CD4-positive, CD25-positive, alpha-beta regulatory T cell (primary cell): ENCODE measurements at places on chromosomes 7 and 10. TPM values are rescaled to one million over a fixed set of nuclear protein-coding genes. Genes with fewer than 3 reads are reported as not detected.

DNA sequence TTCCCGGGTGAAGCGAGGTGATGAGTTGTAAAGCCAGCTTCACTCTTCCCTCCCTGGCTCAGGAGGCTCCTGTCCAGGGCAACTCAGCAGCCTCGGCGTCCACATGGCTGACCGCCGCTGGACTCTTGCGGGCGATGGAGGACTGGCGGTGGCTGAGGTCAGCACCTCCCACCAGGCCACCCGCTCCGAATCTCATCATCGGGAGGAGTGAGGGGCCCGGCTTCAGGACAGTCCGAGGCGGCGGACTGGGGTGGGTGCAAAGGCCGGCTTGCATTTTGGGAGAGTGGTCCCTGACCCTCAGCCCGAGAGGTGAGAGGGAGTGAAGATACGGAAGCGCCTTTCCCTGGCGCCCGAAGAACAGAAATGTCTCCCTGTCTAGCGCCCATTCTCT, 759 bp downstream of the DNAJB12 start:
- peaks cover 5% of the 10 kb centered on the region for H3K36me3 ChIP-seq
- DNase-seq: no peak
- H3K27ac ChIP-seq: peak overlapping the region; percentile 98
- H3K4me1 ChIP-seq: peaks cover 21% of the 10 kb centered on the region
- peak overlapping the region; percentile 91 for H3K4me3 ChIP-seq
- H3K27me3 ChIP-seq: no peaks in the 10 kb centered on the region

GRCh38 chr7:139658908-139659675, 118.7 kb downstream of the HIPK2 start:
- no peaks in the 10 kb centered on the region for H3K4me1 ChIP-seq
- H3K27me3 ChIP-seq: no peaks in the 10 kb centered on the region
- H3K4me3 ChIP-seq: no peak overlapping the region
- DNase-seq: no peak
- no peak overlapping the region for H3K27ac ChIP-seq

DNA sequence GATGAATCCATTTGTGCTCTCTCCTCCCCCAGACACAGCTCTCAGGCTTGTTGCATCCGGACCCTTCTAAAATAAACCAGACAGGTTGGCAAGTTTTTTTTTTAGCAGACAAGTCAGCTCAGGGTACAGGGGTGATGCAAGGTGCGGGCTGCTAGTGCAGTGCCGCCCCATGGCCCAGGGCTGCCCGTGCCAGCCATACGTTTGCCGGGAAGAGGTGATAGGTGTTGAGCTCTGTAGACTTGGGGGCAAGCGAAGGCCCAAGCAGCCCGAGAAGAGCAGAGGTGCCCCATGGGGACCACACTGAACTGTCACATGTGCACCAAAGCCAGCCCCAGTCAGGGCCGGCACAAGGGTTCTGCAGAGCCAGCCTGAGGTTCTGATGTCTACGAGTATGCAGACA, 57.1 kb upstream of the PDSS1 start:
- H3K27ac ChIP-seq: no peak overlapping the region
- H3K4me1 ChIP-seq: no peaks in the 10 kb centered on the region
- no peaks in the 10 kb centered on the region for H3K36me3 ChIP-seq
- DNase-seq: no peak
- no peaks in the 10 kb centered on the region for H3K27me3 ChIP-seq

DNA sequence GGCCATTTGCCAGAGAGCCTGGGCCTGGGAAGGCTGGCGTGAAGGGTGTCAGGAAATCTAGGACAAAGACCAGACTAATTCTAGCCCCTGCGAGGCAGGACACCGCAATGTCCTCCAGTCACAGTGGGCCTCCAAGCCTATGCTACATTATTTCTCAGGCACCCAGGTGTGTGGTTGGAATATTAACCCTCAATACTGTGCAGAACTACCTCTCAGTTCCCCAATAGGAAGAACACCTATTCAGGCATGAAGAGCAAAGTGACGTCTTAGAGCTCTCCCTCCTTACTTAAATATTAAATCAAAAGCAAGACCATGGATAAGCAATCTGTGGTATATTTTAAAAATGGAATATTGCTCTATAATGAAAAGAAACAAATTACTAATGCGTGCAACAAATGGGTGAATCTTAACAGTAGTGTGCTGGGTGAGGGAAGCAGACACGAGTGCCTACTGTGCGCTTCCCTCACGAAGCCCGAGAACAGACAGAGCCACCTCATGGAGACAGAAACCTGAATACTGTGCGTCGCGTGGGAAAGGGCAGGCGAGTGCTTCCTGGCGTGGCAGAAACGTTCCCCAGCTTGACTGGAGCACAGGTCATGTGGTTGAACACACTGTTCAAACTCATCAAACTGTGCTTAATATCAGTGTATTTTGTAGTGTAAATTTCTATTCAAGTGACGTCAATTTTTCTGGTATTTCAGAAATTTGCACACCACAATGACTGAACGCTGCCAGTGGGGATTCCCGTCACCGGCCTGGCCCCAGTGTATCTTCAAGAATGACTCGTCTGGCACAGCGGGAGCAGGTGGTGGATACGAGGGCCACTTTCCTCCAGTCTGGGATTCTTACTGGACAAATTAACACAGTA, 15.5 kb upstream of the PTPRN2 start:
- H3K27ac ChIP-seq: no peak overlapping the region
- DNase-seq: no peak
- no peaks in the 10 kb centered on the region for H3K36me3 ChIP-seq
- H3K27me3 ChIP-seq: no peaks in the 10 kb centered on the region

DNA sequence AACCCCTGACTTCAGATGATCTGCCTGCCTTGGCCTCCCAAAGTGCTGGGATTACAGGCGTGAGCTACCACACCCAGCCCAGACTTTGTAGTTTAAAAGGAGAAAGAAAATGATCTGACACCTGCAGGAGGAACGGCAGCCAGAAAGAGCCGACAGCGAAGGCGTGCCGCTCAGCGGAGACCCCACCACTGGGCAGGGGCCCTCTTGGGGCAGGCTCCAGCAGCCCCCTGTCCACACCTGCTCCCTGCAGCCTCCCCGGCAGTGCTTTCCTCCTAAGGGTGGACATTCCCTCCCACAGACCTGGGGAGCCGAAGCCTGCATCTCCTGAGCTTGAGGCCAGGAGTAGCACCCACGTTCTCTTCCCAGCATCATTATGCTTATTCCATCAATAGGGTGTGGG, 19.2 kb upstream of the CNPY1 start:
- no peak overlapping the region for H3K4me3 ChIP-seq
- H3K27me3 ChIP-seq: no peaks in the 10 kb centered on the region
- no peak for DNase-seq
- H3K4me1 ChIP-seq: no peaks in the 10 kb centered on the region
- no peaks in the 10 kb centered on the region for H3K36me3 ChIP-seq

- no peak overlapping the region for H3K27ac ChIP-seq
- no peaks in the 10 kb centered on the region for H3K4me1 ChIP-seq
- H3K27me3 ChIP-seq: no peaks in the 10 kb centered on the region
- DNase-seq: no peak
- no peak overlapping the region for H3K4me3 ChIP-seq
- H3K36me3 ChIP-seq: no peaks in the 10 kb centered on the region
These were observed 132.1 kb downstream of the GALNT17 start for GRCh38 chr7:71264005-71264404.

DNA sequence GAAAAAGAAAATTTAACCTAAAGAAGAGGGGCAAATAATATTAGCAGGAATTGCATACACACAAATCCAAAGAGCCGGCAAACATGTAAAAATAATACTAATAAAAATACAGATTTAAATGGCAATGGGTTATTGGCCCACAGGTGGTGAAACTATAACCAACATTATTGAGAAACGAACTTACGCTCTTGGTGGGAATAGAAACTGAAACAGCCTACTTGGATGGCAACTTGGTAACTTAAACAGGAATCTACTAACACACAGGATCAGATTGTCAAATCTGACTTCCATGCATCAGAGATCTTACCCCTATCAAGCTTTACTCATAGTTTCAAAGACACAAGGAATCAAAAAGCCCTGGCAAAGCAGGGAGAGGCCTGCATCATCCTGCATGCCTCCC, 66.5 kb downstream of the ANLN start:
- DNase-seq: no peak
- H3K27ac ChIP-seq: no peak overlapping the region
- no peaks in the 10 kb centered on the region for H3K36me3 ChIP-seq
- H3K4me3 ChIP-seq: no peak overlapping the region
- no peaks in the 10 kb centered on the region for H3K4me1 ChIP-seq

DNA sequence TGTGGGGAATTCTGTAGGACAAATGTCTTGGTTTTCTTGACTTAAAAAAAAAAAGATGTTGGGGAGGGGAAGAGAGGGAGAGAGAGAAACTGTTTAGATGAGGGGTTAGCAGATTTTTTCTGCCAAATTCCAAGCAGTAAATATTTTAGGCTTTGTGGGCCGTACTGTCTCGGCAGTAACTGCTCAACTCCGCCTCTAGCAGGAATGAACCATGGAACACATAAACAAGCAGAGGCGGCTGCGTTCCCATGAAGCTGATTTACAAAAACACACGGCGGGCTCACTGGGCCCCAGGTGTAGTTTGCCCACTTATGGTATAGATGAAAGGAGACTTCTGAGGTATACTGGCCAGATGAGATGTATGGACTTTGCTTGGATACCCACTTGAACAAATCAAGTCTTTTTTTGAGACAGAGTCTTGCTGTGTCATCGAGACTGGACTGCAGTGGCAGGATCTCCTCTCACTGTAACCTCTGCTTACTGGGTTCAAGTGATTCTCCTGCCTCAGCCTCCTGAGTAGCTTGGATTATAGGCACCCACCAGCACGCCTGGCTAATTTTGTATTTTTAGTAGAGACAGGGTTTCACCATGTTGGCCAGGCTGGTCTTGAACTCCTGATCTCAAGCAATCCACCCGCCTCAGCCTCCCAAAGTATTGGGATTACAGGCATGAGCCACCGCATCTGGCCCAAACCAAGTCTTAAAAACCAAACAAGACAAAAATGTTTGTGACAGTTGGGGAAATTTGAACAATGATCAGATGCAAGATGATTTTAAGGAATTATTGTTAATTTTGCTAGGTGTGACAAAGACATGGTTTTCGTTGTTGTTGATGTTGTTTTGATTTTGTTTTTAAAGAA, 9.7 kb upstream of the ADAMTS14 start:
- peaks cover 2% of the 10 kb centered on the region for H3K27me3 ChIP-seq
- H3K27ac ChIP-seq: no peak overlapping the region
- DNase-seq: no peak
- H3K36me3 ChIP-seq: no peaks in the 10 kb centered on the region

DNA sequence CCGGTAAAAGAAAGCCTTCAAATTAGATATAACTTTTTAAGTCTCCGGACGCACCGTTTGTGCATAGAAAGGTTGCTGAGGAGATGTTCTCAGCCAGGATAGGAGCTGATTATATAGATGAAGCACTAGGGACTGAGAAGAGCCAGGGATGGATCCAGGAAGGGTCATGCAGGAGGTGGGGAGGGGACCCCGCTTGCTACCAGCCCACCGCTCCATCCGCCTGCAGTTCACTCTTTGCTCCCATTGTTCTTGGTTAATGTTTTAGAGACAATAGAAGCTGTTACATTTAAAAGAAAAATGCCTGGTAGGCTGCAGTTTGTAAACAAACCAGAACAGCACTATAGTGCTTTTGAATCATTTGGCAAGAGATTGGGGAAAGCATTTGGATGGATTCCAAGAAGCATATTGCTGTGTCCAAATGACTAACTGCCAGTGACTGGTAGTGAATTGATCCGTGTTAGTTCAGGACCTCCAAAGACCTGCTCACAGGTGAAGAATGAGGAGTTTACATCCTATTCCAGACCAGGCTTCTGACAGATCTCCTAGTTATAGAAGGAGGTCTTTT, 175.9 kb upstream of the TAC1 start:
- H3K36me3 ChIP-seq: no peaks in the 10 kb centered on the region
- H3K4me3 ChIP-seq: no peak overlapping the region
- H3K27me3 ChIP-seq: no peaks in the 10 kb centered on the region
- DNase-seq: no peak
- H3K27ac ChIP-seq: no peak overlapping the region
- no peaks in the 10 kb centered on the region for H3K4me1 ChIP-seq

DNA sequence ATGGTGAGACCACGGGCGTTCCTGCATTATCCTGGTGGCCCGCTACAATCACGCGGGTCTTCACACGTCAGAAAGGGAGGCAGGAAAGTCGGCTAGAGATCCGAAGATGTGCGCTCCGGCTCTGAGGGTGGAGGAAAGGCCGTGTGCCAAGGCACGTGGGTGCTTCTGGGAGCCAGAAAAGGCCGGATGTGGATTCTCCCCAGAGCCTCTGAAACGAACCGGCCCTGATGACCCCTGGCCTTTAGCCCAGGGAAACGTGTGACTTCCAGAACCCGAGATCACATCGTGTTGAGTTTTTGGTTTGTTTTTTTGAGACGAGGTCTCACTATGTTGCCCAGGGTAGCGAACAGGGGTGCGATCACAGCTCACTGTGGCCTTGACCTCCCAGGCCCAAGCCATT, 244.2 kb downstream of the ELFN1 start:
- peaks cover 21% of the 10 kb centered on the region for H3K4me1 ChIP-seq
- H3K27ac ChIP-seq: no peak overlapping the region
- H3K27me3 ChIP-seq: no peaks in the 10 kb centered on the region
- peaks cover 16% of the 10 kb centered on the region for H3K36me3 ChIP-seq

DNA sequence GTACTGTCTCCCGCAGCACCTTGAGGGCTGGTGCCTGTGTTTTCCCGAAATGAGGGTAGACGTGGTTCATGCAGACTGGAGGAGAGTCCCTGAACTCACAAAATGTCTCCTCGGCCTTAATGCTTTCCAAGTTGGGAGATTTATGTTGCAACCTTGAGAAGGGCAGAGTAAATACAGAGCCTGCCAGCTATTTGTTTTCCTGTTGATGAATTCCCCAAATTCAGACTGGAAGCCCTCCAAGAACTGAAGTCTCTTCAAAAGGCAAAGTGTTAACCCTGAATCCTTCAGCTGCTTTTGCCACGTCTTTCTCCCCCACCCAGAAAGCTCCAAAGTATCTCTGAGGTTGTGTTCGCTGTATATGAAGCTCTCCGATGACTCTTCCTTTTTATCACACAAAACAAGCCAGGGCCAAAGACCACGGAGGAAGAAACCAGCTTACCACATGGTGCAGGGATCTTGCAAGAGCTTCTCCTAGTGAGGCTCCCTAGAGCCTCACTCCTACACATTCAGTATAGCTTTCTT, 254.7 kb upstream of the NFE2L3 start:
- DNase-seq: no peak
- H3K27me3 ChIP-seq: no peaks in the 10 kb centered on the region
- peaks cover 15% of the 10 kb centered on the region for H3K4me1 ChIP-seq
- no peaks in the 10 kb centered on the region for H3K36me3 ChIP-seq

- H3K27ac ChIP-seq: no peak overlapping the region
- H3K27me3 ChIP-seq: no peaks in the 10 kb centered on the region
- DNase-seq: no peak
- no peaks in the 10 kb centered on the region for H3K4me1 ChIP-seq
- H3K4me3 ChIP-seq: no peak overlapping the region
These were observed 111.5 kb downstream of the PRPF18 start for GRCh38 chr10:13698217-13698616.

Gene DCLRE1A
- total RNA-seq: 4.4 TPM

Gene AIMP2
- 9.6 TPM for total RNA-seq

Gene HOXA1
- total RNA-seq: 1.4 TPM

Gene SFRP5
- not detected for total RNA-seq

Gene GPR15LG
- not detected for total RNA-seq

Gene IL15RA
- total RNA-seq: 17.7 TPM

Gene LOXL4
- total RNA-seq: not detected

Gene ABCC2
- total RNA-seq: 3.6 TPM
